ENCODE measurements at places on chromosomes 3 and 15. TPM values are rescaled to one million over a fixed set of nuclear protein-coding genes. Genes with fewer than 3 reads are reported as not detected.
A peak's percentile ranks its signal among the peaks of the same experiment; 100 is the strongest.

GRCh38 chr3:40456940-40457823 is at the start of gene RPL14:
Gene RPL14 (plus strand): TSS chr3:40457339. CDS start chr3:40457472, 133 bp downstream.
- DNase-seq: peak; percentile 93

Gene APOD
- total RNA-seq: not detected

DNA sequence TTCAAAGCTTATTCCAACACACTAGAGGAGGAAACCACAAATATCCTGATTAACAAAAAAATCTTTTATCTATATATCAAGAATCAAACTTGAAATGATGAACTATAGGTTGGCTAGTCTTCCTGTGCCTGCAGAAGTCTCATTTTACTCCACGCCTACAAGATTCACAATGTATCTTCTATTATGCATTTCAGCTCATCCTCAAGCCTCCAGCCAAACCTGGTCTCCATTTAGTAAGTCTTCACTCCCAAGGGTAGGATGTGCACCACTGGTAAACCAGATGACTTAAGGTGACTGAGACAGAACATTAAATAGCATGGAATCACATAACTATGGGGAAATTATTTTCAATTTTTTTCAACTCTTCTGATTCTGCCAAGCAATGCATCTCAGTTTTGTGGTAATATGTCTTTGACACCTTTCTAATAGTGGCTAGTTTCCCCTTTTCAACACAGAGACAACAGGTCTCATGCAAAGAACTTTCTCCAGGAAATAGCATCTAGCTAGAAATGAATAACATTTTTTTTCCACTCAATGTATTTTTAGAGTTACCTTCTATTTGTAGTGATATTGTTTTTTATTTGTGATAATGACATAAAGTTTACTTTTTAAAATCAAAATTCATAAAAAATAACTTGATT is 166.9 kb downstream of the TNIK start:
- no peak for DNase-seq

GRCh38 chr3:51940648-51941462 is 849 bp downstream of the RRP9 start:
- DNase-seq: no peak

Gene DLEC1
- 0.16 TPM for total RNA-seq

Gene DLG1
- 44.3 TPM for total RNA-seq

DNA sequence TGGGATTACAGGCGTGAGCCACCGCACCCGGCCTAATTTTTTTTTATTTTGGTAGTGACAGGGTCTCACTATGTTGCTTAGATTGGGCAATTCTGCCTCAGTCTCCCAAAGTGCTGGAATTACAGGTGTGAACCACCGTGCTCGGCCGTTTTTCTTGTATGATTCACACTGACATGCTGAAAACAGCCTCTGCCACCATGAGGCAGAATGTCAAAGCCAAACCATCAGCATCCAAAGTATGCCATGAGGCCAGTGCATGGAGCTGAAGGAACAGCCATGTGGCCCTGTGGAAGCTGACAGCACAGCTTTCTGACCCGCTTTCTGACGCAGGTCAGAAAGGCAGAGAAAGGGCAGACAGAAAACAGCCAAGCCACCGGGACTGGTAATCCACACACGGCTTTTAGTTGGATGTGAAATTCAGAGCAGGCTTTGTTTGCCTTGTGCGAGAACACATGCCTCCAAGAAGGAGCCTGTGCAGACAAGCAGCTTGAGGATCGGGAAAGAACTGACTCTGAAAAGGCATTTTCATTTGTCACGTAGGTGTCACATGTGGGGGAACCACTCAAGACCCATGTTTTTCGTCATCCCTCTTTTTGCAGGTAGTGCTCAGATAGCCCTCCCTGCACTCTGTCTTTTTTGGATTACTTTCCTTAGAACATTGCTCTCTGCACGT is 25.1 kb downstream of the XYLB start:
- no peak for DNase-seq

DNA sequence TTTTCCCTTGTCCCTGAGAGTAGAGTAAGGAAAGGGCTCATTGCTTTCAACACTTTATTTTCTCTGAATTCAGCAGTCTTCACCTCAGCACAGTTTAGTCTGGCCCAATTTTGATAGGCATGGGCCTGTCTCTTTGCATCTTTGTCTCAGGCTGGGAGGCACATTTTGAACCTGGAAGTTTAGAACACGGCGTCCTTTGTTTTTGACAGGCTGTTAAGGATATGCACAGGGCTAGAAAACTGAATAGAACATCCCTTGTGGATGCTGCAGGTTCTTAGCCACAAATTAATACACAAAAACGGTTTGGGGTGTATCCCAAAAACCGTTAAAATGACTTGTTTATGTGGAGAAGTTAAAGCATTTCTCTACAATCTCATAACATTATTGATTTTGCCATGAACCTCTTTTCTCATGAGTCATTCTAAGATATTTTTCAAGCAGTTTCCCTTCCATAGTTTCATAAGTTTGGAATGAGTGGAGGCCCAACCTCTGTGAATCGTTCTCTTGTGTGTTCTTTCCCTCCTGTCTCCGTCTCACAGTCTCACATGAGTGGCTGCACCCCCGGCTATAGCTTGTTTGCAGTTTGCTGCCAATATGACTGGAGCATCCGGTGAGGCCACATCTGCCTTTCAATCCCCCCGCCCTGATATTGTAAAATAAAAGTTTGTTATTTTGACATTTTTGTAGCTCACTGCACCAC is 192.9 kb upstream of the EIF1B start:
- no peak for DNase-seq

GRCh38 chr3:128863560-128863959 is 15.9 kb upstream of the ACAD9 start:
- DNase-seq: no peak

- DNase-seq: no peak
Measured at GRCh38 chr15:63212050-63213004, 22.9 kb downstream of the RAB8B start.

Gene EFHB
- not detected for total RNA-seq

GRCh38 chr3:53719796-53720195 is 126.4 kb downstream of the CHDH start:
- no peak for DNase-seq

Data from activated T-cell treated with anti-CD3 and anti-CD28 coated beads, Interleukin-2, amount 50 U/mL, for 4 hours (primary cell).